Mucosa of descending colon (tissue), 3 donors: ENCODE measurements at places on chromosomes 6 and 20. TPM values are rescaled to one million over a fixed set of nuclear protein-coding genes. Genes with fewer than 3 reads are reported as not detected.

DNA sequence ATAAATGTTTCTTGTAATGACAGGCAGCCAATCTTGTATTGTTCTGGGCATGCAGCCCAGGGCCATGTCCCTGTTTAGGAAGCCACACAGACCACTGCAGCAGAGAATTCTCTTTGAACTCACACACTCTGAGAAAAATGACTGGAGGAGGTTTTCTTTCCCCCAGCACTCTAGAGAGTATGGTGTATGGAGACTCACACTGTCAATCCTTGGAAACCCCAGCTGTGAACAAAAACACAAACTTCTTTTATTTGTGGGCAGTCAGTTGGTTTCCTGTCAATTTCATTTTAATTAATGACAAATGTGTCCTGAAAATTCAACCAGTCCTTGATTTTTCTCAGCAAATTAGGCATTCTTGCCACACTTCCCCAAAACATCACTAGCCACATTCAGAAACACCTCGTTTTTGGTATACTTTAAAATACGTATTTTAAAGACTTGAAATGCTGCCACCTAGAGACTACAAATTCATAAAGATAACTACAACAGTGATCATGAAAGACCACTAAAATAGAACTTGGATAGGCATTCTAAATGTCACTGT lies 52.9 kb upstream of the UFL1 start:
- DNase-seq: no peak

DNA sequence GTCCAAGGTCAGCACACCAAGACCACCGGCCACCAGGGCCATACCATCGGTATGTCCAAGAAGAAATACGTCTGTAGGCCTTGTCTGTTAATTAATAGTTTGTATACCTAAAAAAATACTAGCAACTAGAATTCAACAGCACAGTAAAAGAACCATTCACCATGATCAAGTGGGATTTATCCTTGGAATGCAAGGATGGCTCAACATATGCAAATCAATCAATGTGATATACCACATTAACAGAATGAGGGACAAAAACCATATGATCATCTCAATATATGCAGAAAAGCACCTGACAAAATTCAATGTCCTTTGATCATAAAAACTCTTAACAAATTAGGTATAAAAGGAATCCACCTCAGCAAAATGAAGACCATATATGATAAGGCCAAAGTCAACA lies 24.4 kb downstream of the RPP40 start:
- no peak for DNase-seq

Gene CD93
- total RNA-seq: 7.6 TPM

GRCh38 chr6:48027704-48028435 lies 83.1 kb downstream of the PTCHD4 start:
- DNase-seq: no peak

- peak; percentile 83 for DNase-seq
These were observed 51.2 kb upstream of the RNF182 start for GRCh38 chr6:13873288-13874190.

GRCh38 chr6:89007209-89008000 lies 44.0 kb upstream of the RNGTT start:
- peak; percentile 28 for DNase-seq

GRCh38 chr20:56362833-56363413 lies 4.1 kb downstream of the FAM210B start:
- DNase-seq: no peak

GRCh38 chr20:41078329-41078728 lies 49.7 kb downstream of the TOP1 start:
- peak; percentile 41 for DNase-seq

GRCh38 chr6:85537055-85537494 lies 56.6 kb downstream of the SNX14 start:
- no peak for DNase-seq

- no peak for DNase-seq
These were observed 45.2 kb upstream of the TFAP2A start for GRCh38 chr6:10460096-10460495.

DNA sequence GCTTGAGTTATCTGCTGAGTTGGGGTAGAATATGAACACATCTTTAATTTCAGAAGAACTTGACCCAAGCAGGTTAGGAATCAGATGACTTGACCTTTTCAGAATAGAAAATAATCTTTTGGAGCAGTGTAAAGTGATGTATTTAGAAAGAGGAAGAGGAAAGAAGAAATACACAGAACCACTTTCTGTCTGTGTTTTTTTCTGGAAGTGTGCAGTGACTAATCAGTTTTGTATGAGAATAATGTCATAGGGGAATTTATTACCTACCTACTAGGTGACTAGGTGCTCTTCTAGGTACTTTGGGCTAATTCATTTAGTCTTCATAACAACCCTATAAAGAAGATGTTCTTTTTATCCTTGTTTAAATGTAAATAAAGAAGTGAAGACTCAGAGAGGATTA lies 3.0 kb downstream of the PPP1R14C start:
- no peak for DNase-seq

- DNase-seq: no peak
These were observed 33.6 kb upstream of the HSF2 start for GRCh38 chr6:122365775-122366403.

- DNase-seq: no peak
These were observed 3.7 kb downstream of the CYP24A1 start for GRCh38 chr20:54170026-54170471.

DNA sequence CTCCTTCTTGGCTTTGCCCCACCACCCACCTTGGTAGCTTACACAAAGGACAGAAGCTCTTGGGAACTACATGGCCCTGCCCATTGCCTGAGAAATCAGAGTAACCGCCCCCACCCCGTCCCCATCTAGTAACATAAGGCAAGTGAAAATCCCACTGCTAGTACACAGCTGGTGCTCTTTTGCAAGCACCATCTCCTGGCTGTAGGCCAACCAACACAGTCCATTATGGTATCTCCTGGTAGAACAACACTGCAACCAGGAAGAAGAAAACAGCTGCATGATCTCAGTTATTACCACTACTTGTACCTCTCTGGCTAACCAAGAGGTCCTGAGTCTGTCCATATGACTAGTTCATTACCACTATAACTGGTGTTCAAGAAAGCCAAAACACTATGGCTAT lies 841.1 kb upstream of the MANEA start:
- no peak for DNase-seq

- DNase-seq: no peak
These were observed 4.0 kb upstream of the FAM110A start for GRCh38 chr20:829551-829950.

GRCh38 chr6:126268092-126268491 lies 71.8 kb upstream of the CENPW start:
- DNase-seq: no peak

Gene GJA10
- total RNA-seq: not detected

DNA sequence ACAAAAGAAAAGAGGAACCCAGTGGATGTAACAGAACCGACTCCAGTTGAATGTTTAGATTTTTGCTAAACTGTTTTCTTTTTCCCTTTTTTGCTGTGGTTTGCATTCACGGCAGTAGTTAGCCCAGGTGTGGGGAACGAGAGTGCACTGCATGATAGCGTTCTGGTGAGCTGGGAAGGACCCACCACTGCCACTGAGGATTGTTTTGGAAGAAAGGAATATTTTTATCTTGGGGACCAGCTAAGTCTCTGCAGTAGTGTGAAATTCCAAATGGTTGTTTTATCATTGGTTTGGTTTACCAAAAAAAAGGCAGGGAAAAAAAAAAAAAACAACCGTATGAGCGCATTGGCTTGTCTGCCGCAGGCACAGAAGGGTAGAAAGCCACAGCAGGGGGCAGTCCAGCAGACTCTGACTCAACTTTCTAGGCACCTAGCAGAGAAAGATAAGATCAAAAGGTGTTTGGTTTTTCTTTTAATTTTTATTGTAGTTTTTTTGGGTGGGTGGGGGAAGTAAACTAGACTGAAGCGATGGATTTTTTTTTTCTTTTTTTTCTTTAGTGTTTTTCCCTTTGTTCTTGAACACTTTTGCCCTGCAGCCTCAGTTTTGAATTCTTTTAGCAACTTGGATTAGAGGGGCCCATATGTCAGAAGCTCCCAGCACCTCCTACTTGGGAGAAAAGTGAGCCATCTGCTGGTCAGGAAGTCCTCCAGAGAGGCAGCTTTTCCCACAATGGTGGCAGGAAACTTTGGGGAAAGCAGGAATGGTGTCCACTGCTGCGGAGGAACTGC lies 13.5 kb upstream of the RAB5IF start:
- DNase-seq: no peak

Gene ARMH2
- total RNA-seq: not detected

GRCh38 chr6:31580807-31581433 lies 1.3 kb downstream of the LTB start:
- peak; percentile 90 for DNase-seq

- no peak for DNase-seq
These were observed 164.1 kb upstream of the ECI2 start for GRCh38 chr6:4299476-4299875.

GRCh38 chr20:41061155-41061554 lies 32.5 kb downstream of the TOP1 start:
- DNase-seq: no peak

Gene SLC12A5
- total RNA-seq: not detected

DNA sequence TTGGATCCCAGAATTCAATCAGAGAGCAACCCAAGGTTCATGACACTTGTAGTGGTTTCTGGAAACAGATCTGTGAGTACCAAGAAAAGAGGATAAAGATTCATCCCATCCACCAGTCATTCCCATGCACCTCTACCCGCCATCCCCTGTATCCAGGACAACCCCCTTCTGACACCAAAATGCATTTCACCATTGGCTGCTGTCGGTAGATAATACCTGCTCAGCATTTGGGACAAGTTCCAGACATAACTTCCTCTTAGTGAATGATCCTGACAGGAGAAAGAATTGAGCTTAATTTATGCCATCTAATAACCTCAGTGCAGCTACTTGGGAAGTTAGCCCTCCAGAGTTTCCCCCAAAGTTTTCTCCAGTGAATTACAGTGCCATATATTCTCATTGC lies 329.1 kb downstream of the ZFAND3 start:
- no peak for DNase-seq

Gene ZSCAN12
- total RNA-seq: 4.3 TPM

DNA sequence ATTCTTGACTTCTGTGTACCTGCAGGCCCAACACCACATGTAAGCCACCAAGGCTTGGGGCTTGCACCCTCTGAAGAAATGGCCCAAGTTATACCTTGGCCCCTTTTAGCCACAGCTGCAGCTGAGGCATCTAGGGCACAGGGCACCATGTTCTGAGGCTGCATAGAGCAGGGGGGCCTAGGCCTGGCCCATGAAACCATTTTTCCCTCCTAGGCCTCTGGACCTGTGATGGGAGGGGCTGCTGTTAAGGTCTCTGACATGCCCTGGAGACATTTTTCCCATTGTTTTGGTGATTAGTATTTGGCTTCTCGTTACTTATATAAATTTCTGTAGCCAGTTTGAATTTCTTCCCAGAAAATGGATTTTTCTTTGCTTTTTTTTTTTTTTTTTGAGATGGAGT lies 50.4 kb upstream of the SEC63 start:
- no peak for DNase-seq

DNA sequence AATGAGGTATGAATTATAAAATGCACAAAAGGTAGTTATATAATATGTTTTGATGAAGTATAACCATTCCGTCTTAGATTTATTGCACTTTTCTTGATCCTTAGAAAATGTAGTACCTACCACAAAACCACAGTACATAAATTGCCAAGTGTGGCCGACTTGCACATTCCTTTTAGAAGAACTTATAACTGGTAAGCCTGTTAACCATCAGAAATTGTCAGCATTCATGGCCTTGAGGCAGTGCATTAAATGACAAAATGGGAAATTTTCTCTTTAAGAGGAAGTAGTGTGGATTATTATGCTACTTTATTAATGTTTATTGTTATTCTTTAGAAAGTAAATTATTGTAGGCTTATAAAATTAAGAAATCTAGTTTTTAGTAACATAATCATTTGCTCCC lies 29.6 kb downstream of the TAB2 start:
- no peak for DNase-seq

Gene HSPA12B
- total RNA-seq: 5.9 TPM

- DNase-seq: no peak
These were observed 24.3 kb upstream of the OLIG3 start for GRCh38 chr6:137518386-137518983.

DNA sequence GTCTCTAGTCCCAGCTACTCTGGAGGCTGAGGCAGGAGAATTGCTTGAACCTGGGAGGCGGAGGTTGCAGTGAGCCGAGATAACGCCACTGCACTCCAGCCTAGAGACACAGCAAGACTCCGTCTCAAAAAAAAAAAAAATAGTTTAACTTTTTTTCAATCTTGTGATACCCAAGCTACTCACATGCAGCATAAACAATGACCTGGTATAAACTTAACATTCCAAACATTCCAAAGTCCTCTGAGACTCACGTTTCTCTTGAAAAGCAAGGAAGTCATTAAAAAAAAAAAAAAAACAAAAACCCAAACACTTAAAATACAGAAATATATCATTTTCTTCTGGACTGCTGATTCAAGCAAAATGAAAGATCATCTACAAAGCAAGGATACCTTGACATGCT lies 14.3 kb downstream of the CRNKL1 start:
- no peak for DNase-seq

GRCh38 chr6:89242574-89243330 lies 25.6 kb upstream of the GABRR1 start:
- DNase-seq: no peak

GRCh38 chr6:109451376-109451775 lies 4.2 kb downstream of the MICAL1 start:
- DNase-seq: no peak

- peak; percentile 69 for DNase-seq
These were observed 802 bp downstream of the HDAC2 start for GRCh38 chr6:113969888-113970804.

- no peak for DNase-seq
These were observed 36.0 kb upstream of the SLC35D3 start for GRCh38 chr6:136886091-136886490.

DNA sequence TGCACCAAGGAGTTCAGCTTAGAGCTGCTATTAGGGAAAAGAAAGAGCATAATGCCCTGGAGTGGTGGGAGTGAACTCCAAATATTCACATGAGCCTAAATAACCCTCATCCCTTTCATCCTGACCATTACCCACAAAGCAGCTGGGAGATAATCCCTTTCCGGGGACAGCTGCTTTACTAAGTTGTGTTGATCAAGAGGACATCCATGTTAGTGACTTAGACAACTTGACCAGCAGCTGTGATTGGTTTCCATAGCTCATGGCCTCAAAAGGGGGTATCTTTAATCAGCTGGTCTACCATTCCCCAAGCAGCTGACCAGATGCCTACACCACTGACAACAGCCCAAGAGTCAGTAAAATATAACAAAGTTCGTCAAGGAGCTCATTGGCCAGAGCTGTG lies 75.8 kb upstream of the LY86 start:
- DNase-seq: no peak
